Endothelial cell of coronary artery (primary cell): ENCODE measurements at places on chromosomes 16 and 17. TPM values are rescaled to one million over a fixed set of nuclear protein-coding genes. Genes with fewer than 3 reads are reported as not detected.

The DPEP3 gene
- total RNA-seq, result not detected in 2 replicates

The EMP2 gene
- total RNA-seq, result 7.7 and 8.8 TPM in 2 replicates

The HIGD1B gene
- total RNA-seq, result not detected in 2 replicates

The BCL7C gene
- 19.8 and 26.7 TPM in 2 replicates for total RNA-seq

The KCNG4 gene
- not detected in 2 replicates for total RNA-seq

The CD300E gene
- not detected in 2 replicates for total RNA-seq

The RNF222 gene
- not detected in 2 replicates for total RNA-seq

The KIAA0753 gene
- total RNA-seq, result 9.9 and 13.5 TPM in 2 replicates

The ZNF423 gene
- total RNA-seq, result 0.90 and 1.5 TPM in 2 replicates

The NEUROD2 gene
- total RNA-seq, result not detected in 2 replicates

The VAT1 gene
- 228 and 254 TPM in 2 replicates for total RNA-seq

The CTRB1 gene
- not detected in 2 replicates for total RNA-seq

The KRTAP2-3 gene
- not detected in 2 replicates for total RNA-seq

The HEATR9 gene
- total RNA-seq, result not detected in 2 replicates
